ENCODE measurements at places on chromosomes 16 and 17.

DNA sequence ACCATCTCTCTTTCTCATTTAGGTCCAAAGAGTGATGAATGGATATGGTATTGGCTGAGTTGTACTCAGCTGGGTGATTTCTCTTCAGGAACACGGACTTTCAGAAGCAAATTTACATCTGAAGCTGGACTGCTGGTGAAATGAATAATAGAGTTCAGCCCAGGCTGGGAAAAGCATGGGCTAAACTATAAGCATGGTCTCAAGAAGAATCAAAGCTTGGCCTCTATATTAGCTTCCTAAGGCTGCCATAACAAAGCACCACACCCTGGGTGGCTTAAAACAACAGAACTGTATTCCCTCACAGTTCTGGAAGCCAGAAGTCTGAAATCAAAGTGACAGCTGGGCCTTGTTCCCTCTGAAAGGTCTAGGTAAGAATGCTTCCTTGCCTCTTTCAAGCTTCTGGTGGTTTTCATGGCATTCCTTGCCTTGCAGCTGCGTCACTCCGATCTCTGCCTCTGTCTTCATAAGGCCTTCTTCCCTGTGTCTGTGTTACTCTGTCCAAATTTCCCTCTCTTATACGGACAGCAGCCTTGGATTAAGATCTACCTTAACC, 89.8 kb upstream of the CES5A start:
- no peak for DNase-seq

DNA sequence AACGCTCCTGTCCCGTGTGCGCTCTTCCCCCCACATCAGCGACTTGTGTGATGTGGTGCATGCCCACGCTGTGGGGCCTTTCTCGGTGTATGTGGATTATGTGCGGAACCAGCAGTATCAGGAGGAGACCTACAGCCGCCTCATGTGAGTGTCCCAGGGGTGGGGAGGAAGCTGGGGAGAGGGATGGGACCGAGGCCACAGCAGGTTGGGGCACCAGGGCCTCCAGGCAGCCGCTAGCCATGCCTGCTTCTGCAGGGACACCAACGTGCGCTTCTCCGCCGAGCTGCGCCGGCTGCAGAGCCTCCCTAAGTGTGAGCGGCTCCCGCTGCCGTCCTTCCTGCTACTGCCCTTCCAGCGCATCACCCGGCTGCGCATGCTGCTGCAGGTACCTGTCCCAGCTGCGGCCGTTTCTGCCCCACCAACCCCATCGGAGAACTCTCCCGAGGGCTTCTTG, 5.8 kb downstream of the ARHGEF15 start:
- no peak for DNase-seq

GRCh38 chr16:69397821-69398521, 12.2 kb upstream of the TERF2 start:
- DNase-seq = no peak

GRCh38 chr16:67882374-67883145, 2.1 kb upstream of the NRN1L start:
- no peak for DNase-seq

DNA sequence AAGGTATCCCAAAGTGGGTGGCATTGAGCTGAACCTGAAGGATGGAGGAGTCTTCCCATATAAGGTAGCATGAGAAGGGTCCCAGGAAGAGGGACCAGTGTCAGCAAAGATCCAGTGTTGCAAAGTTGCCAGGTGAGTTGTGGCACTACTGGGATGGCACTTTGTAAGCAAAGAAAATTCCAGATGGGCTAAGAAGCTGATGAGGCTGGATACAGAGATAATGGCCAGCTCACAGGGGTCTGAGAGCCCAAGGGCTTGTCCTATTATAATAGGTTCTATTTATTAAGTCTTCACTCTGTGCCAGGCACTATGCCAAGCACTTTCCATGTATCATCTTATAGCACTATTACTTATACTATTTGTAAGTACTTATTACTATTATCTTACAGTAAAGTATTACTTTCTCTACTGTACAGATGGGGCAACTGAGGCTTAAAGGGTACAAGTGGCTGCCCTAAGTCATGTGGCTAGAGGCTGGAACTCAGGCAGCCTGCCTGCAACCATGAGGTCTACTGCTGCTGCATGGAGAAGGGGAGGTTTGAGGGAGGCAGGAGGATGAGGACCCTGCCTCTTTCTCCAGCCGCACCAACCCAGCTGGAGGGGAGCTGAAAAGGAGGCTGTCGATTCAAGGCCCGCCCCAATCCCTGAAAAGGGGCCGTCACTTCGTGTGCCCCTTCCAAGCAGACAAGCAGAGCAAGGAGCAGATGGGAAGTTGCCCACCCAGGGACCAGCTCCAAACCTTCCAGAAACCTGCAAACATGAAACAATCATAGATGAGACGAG, 86.5 kb downstream of the C16orf78 start:
- no peak for DNase-seq

GRCh38 chr16:785563-786535, 2.3 kb downstream of the RPUSD1 start:
- peak; percentile 77 for DNase-seq

- DNase-seq = no peak
Measured at GRCh38 chr17:71461498-71462169, 659.2 kb upstream of the SOX9 start.

DNA sequence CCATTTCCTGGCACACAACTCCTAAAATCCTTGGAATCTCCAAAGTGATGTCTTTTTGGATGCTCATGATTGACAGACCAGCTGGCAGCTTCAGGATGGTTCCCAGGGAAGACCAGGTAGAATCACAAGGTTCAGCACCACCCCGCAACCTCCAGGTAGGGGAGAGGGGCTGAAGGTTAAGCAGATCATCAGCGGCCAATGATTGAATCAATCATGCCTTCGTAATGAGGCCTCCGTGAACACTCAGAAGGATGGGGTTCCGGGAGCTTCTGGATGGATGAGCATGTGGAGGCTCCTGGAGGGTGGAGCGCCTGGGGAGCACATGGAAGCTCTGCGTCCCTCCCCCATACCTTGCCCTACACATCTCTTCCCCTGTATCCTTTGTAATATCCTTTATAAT, 185.9 kb downstream of the SEC14L1 start:
- DNase-seq = no peak

GRCh38 chr17:42581744-42582270, 4.3 kb upstream of the PSMC3IP start:
- no peak for DNase-seq
